GM12878 (cell line): ENCODE measurements at places on chromosomes 11 and 22. TPM values are rescaled to one million over a fixed set of nuclear protein-coding genes. Genes with fewer than 3 reads are reported as not detected.

Gene C11orf21
- not detected in 2 replicates for polyA plus RNA-seq

Gene MOGAT2
- not detected in 2 replicates for polyA plus RNA-seq

Gene CUL5
- 28.5 and 29.8 TPM in 2 replicates for polyA plus RNA-seq

Gene PTPN5
- not detected in 2 replicates for polyA plus RNA-seq

Gene CFAP300
- polyA plus RNA-seq, result not detected in 2 replicates

Gene DYNC2H1
- polyA plus RNA-seq, result 0.25 TPM in 1 of 2 replicates, not detected in the other

Gene MFRP
- not detected in 2 replicates for polyA plus RNA-seq

Gene DCUN1D5
- polyA plus RNA-seq, result 82.3 and 84.7 TPM in 2 replicates

Gene OR4A16
- not detected in 2 replicates for polyA plus RNA-seq

Gene BTBD18
- 0.22 and 0.28 TPM in 2 replicates for polyA plus RNA-seq

Gene KRTAP5-2
- polyA plus RNA-seq, result not detected in 2 replicates

Gene OR52E8
- polyA plus RNA-seq, result not detected in 2 replicates

Gene OLFML1
- 0.35 TPM in 2 replicates for polyA plus RNA-seq
